ENCODE measurements at places on chromosomes 1 and 21.

DNA sequence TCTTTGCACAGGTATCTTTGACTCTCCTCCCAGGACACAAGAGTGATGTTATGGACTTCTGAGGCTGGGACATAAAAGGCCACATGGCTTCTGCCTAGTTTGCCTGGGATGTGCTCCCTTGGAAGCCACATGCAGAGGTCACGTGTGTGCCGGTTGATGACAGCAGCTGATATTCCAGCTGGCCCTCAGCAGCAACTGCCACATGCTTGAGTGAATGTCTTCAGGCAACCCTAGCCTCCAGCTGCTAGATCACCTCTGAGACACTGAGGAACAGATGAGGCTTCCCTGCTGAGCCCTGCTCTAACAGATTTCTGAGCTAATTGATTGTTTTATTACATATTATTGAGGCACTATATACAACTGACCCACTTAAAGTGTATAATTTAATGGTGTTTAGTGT lies 11.6 kb upstream of the AKR7A3 start:
- DNase-seq, result no peak

DNA sequence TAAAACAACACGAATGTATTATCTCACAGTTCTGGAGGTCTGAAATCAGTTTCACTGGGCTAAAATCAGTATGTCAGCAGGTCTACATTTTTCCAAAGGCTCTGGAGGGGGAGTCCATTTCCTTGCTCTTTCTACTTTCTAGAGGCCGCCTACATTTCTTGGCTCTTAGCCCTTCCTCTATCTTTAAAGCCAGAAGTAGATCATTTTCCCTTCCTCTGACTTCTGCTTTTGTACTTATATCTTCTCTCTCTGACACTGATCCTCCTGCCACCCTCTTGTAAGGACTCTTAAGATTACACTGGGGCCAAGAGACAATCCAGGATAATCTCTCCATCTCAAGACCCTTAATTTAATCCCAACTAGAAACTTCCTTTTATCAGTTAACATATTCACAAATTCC lies 41.4 kb downstream of the MSH4 start:
- no peak for DNase-seq

DNA sequence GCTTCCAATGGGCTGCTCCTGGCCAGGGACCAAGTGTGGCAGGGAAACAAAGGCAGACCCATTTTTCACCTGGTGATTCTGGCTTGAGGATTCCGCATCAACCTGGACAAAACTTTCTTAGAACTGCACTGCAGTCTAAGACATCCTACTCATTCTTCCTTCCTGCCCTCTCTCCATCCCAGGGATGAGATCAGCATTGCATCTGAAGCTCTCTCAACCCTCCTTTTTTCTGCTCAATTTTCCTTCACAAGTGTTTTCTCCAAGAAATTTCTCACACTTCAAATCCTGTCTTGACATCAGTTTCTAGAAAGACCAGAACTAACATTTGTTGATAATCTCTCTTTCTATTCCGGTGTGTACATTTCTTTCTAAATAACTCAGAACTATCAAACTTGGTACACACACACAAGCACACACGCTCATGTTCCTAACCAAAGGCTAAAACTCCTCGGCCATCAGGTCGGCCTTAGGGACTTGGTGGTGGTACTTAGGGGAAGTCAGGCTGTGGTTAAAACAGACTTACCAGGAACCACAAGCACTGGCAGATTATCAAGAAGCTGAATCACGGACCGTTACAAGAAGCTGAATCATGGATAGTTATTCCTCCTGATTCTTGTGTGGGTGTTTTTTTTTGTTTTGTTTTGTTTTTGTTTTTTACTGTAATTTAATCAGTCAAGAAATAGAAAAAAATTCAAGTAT lies 21.0 kb upstream of the CXADR start:
- no peak for DNase-seq

DNA sequence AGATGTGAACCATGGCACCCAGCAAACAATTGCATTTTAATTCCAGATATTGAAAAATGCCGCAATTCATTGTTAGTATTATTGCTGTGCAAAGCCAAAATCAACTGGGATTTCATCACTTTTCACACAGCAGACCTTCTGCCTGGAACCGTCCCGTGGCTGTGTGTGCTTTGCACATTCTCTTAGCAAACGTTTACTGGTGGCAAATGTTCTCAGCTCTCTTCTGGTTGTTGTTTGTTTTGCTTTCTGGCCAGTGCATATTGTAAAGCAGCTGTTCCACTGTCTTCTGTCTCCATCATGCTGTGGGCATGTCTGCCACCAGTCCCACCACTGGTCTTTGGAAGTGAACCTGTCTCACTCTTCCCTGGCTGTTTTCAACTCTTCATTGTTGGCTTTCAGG lies 19.8 kb upstream of the TTLL10 start:
- DNase-seq, result no peak

- no peak for DNase-seq
These were observed 2.9 kb downstream of the BRINP3 start for GRCh38 chr1:190474650-190475211.

GRCh38 chr1:159338018-159338417 lies 35.9 kb downstream of the FCER1A start:
- DNase-seq, result no peak

DNA sequence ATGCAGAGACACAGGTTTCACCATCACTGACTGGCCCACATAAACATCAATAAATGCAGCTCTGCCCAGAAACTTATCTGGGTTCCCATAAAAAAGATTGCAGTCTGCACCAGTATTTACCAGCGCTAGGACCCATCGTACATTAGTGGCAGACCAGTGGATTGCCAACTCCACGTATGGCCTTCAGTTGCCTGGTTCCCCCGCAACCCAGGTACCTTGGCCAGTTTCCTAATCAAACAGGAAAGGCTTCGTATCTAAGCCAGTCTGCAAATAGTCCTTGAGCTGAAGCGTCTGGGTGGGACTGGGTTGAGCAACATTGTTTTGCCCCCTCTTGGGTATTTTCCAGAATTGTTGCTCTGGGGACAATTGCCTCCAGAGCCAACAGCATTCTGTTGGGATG lies 1639.3 kb downstream of the MRPL39 start:
- no peak for DNase-seq

DNA sequence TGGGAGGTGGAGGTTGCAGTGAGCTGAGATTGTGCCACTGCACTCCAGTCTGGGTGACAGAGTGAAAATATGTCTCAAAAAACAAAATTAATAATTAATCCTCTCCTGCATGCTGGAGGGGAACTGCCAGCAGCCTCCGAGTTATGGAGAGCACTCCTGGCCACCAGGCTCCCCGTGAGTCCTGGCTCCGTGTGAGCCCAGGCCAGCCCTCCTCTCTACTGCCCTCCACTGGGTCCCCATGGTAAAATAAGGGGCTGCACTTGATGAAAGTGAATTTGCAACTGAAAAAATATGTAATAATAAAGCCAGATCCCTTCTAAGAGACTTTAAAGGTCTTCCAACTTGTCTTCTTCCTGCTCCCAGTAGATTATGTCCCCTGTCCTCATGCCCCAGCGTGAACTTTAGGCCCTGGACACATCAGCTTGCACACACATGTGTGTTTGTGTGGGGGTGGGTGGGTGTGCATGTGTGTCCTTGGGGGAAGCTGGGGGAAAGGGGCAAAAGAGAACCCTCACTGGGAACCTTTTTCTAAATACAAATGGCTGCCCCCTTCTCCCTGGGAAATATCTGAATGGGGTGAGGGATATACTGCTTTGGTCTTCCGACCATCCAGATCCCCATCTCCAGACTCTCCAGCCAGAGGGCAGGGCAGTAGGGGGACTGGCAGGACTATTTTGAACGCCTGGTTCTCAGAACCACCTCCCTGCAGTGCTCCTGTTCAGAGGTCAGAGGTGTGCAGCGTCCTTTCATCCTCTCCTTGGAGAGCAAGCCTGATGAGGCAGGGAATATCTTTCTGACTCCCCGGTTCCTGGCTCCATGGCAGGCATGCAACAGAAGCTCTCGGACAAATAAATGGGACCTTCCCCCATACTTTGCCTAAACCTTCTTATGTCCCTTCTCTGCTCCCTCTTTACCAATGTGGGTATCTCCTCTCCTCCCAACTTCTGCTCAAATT lies 26.2 kb downstream of the NEK2 start:
- peak; percentile 26 for DNase-seq

DNA sequence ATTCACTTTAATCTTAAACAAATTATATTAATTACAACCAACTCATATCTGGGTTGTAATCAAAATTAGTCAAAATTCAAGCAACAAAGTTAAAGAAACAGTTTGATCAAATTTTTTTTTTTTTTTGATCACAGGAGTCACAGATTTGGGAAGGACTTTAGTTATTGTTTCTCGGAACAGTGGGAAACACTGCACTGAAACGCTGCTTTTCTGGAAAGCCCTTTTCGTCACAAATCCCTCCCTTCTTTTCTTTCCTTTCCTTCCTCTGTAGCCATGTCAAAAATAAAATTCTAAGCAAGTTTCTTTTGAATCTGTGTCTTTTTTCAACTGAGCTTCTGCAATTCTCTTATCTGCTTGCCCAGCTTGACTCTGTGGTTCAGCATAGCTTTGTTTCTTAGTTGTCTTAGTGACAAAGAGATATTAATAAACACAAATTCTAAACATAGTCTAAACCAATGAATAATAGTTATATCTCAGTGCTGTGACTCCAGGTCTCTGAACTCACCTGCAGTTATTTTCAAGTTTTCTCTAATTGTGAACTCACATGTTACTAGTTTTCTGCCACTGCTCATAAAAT lies 53.8 kb downstream of the PTGS2 start:
- DNase-seq, result no peak

GRCh38 chr1:50427818-50428779 lies 4.9 kb upstream of the DMRTA2 start:
- DNase-seq, result no peak

DNA sequence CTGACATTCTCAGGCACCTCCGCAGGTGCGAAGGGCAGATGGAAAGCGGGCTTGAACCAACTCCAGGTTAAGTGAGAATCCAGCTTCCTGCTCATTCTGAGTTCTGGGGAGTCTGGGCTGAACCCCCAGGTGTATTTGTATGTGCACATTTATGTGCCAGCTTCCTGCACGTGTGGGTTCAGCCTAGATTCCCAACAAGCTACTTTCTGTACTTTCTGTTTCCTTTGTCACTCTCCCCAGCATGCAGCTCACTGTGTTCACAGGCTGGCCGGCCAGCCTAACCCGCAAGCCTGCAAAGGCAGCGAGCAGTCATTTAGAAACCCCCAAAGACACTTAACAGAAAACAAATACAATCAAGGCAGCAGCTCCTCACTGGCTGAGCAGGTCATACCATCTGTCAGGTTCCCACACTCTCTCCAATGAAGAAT lies 1.3 kb upstream of the IL19 start:
- DNase-seq, result peak; percentile 59

GRCh38 chr1:59266180-59266926 lies 30.5 kb upstream of the FGGY start:
- no peak for DNase-seq

DNA sequence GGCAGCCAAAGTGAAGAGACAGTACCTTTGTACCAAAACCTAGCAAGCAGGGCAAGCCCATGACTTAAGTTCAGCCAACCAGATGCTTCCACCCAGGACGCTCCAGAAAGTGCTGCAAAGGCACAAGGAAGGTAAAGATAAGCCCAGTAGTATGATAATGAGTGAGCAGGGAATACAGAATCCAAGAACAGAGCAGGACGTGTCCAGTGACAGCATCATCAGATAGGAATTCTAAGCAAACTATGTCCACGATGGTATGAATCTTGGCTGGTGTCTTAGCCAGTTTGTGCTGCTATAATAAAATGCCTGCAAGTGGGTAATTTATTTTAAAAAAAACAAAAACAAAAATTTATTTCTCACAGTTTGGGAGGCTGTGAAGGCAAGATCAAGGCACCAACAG lies 13.6 kb downstream of the GJA4 start:
- no peak for DNase-seq

Measured in CD4-positive, alpha-beta T cell treated with Interleukin-4 for 4 hours (primary cell).